ENCODE measurements at places on chromosomes 5 and 9. TPM values are rescaled to one million over a fixed set of nuclear protein-coding genes. Genes with fewer than 3 reads are reported as not detected.

GRCh38 chr5:82561797-82562196, 283.6 kb upstream of the RPS23 start:
- no peak for DNase-seq

The PIGO gene
- 8.1 TPM for total RNA-seq

The GRM6 gene
- not detected for total RNA-seq

GRCh38 chr5:23825196-23825595, 317.8 kb downstream of the PRDM9 start:
- DNase-seq, result no peak

DNA sequence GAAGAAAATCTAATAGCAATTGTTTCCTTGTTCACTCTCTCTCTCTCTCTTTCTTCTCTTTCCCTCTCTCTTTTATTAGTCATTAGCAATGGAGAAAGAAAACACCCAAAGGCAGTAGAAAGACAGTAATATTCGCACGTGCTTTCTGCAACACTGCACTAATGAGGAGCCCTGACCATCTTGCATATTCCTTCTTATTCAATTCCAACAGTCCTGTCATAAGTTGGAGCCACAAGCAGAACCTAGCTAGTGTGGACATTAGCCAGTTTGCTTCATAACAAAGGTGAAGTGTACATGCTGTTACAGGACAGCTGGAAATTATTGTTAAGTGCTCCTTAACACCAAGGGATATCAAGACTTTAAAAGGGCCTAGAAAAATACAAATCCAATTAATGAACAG, 63.4 kb downstream of the TRIM32 start:
- no peak for DNase-seq

The GPR150 gene
- total RNA-seq, result under 0.01 TPM

The OR1Q1 gene
- total RNA-seq, result not detected

GRCh38 chr9:127612939-127613582, 984 bp downstream of the STXBP1 start:
- DNase-seq, result peak; percentile 57

- DNase-seq, result no peak
Observed at GRCh38 chr9:97851446-97851883, 1.6 kb upstream of the FOXE1 start.

GRCh38 chr9:88578121-88579049, 43.4 kb downstream of the NXNL2 start:
- DNase-seq, result peak; percentile 69

The PCDHGA7 gene
- 3.3 TPM for total RNA-seq

The PCDHA3 gene
- total RNA-seq, result under 0.01 TPM

The NAA35 gene
- 16.5 TPM for total RNA-seq

The SYNPO gene
- total RNA-seq, result 3.0 TPM

- DNase-seq, result no peak
Observed at GRCh38 chr9:134178768-134179551, 14.6 kb upstream of the RNU6ATAC start.

GRCh38 chr5:119745976-119746375, 116.6 kb downstream of the FAM170A start:
- DNase-seq, result no peak

GRCh38 chr5:3381206-3381825, 214.3 kb upstream of the IRX1 start:
- no peak for DNase-seq

DNA sequence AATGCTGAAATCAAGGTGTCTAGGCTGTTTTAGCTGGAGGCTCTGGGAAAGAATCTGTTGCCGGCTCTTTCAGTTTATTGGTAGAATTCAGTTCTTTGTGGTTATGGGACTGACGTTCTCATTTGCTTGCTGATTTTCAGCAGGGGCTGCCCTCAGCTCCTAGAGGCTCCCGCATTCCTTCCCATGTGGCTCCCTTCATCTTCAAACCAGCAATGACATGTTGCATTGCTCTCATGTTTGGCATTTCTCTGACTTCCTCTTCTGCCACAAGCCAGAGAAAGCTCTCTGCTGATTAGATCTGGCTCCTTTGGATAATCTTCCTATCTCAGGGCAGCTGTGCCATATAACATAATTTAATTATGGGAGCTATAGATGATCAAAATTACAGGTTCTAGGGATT, 360.3 kb downstream of the LRRC70 start:
- DNase-seq, result no peak
